Effector CD8-positive, alpha-beta T cell (primary cell): ENCODE measurements at places on chromosomes 6 and 20.
A peak's percentile ranks its signal among the peaks of the same experiment; 100 is the strongest.

DNA sequence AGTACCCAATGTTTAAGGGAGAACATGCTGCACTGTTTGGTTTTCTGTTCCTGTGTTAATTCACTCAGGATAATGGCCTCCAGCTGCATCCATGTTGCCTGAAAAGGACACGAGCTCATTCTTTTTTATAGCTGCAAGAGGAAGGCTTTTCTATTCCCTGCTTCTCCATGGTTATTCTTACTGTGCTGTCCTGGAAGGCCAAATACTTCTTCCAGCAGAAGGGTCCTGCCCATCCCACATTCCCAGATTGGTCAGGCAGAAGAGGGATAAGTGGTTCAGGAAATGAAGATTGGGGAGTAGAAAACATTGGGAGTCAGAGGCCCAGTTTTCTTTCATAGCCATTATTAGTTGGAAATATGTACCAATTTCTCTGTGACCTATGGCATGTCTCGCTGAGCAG lies 122.4 kb downstream of the TCP11 start:
- no peak for DNase-seq

- DNase-seq: no peak
Observed at GRCh38 chr20:47067776-47068175, 173.1 kb downstream of the EYA2 start.

DNA sequence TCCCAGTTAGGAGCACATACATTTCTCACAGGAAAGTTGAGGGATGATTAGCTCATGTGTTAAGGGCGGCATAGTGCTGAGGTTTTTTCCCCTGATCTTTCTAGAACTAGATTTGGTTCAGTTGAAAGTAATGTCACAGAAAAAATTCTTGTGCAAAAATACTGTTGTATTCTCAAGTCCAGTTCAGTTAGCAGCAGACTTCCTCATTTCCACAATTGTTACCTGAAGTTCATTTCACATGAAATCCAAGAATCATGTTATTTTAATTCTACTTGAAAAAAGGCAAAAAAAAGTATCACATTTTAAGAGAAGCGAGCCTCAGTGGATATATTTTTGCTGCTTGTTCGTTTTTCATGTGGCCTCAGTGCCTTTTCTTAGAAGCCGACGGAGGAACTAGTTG lies 227.8 kb downstream of the TMEM242 start:
- DNase-seq: no peak

DNA sequence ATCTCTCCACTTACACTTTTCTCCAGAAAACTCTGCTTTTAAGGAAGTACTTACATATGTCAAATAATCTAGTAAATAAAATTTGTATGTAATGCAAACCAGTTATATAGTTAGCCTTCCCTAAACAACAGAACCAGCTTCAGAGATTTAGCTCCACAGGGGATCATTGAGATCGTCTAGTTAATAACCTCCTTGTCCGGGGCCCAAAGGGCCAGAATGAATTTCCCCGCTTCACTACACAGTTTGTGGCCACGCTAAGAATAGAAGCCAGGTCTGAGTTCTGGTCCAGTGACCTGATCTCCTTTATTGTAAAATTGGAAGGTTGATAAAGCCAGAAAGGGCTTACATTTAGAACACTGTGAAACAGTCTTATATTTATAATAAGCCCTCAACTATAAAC lies 245.2 kb downstream of the TPBG start:
- DNase-seq: no peak

GRCh38 chr20:33859157-33859695 lies 48.1 kb downstream of the CHMP4B start:
- DNase-seq: no peak

GRCh38 chr6:109783250-109783986 lies 92.3 kb downstream of the FIG4 start:
- DNase-seq: no peak

DNA sequence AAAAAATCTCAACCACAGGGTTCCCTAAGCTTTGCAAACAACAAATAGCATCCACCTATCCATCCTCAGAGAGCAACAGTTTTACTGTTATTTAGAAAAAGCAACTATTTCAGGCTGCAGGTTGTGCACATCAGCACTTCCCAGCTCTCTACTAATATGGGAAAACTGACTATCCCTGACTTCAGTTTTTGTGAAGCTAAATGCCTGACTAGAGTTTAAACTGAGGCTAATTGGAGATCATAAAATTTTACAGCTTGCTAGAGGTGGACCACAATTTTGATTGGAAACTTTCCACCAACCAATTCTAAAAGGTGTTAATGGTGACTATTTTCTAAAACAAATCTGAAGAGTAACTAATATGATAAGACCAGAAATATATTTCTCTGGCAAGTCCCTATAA lies 36.9 kb downstream of the HLA-DMB start:
- DNase-seq: no peak

DNA sequence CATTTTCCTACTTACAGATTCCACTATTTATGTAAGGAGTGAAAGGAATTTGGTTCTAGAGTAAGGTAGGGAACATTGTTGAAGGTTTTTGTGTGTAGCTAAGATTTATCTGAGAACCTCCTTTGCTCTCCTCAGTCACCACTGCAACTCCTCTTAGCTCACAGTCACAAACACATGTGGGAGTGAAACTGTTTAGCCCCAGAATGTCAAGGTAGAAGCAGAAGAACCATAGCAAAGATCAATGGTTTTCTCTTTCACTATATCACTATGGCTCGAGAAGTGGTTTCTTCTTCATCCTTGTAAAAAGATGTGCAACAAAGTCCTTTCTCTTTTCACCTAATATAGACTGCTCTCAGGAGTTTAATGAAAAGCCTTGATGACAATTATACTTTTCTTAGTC lies 6.5 kb upstream of the DEFB112 start:
- no peak for DNase-seq

DNA sequence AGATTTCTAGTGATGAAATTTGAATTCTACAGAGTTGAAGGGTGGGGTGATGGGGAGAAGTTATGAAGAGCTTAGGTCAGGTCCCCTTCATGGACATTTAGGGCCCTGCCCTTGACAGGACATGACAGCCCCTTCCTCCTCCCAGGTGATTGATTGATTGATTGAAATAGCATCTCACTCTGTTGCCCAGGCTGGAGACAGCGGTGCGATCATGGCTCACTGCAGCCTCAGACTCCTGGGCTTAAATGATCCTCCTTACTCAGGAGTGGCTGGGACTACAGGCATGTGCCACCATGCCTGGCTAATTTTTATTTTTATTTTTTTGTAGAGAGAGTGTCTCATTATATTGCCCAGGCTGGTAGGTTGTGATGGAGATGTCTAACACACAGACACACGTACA lies 174.0 kb upstream of the RNF24 start:
- DNase-seq: no peak

- no peak for DNase-seq
Observed at GRCh38 chr20:23164176-23164601, 78.1 kb upstream of the CD93 start.

DNA sequence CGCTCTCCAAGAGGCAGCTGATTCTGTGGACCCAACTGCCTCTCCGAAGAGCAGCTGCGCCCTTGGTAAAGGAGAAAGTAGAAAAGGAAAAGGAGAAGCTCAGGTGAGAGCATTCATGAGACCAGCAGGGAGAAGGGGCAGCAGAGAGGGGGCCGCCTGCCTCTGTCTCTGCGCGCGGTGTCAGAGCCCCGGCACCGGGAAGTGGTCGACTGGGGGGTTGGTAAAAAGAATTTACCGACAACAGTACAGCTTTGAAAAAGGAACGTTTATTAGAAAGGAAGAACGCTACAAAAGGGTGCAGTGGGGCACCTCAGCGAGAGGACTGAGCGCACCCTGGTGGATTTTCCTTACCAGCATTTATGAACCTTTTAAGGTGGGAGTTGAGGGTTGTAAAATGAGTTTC lies 61.9 kb downstream of the GPR6 start:
- peak; percentile 13 for DNase-seq

- DNase-seq: no peak
Observed at GRCh38 chr6:64310214-64310613, 674.6 kb downstream of the PHF3 start.

- no peak for DNase-seq
Observed at GRCh38 chr20:33261465-33261864, 21.5 kb upstream of the BPIFB1 start.

DNA sequence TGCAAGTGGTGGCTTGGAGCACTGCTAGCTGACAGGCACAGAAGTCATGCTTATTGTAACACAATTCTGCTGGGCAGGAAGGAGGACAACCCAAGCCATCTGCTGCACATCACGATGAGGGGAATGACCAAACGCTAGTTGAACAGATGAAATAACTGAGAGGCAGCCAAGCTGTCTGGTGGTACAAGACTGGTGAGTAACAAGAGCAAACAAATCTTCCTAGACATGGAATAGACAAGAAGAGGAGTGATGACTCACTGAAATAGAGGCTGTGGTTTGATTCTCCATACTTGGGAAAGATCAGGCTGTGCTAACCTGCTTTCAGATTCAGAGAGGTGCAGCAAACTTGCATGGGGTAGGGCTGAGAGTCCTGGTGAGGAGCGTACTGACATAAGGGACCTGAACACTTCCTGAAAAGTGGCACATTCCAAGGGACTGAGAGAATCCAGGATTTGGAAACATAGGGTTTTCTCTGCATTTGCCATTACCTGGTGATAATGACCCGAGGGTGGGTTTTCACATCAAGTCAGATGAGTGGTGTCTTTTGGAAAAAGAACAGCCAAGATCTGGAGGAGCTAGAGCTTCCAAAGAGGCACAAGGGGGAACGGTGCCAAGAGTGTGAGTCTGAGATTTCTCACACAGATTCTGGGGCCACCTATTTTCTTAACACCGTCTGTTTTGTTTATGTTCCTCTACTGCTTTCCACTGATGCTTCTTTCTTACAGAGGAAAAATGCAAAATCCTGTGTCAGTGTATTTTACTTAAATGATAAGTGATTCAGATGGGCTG lies 60.0 kb downstream of the PRL start:
- DNase-seq: no peak

DNA sequence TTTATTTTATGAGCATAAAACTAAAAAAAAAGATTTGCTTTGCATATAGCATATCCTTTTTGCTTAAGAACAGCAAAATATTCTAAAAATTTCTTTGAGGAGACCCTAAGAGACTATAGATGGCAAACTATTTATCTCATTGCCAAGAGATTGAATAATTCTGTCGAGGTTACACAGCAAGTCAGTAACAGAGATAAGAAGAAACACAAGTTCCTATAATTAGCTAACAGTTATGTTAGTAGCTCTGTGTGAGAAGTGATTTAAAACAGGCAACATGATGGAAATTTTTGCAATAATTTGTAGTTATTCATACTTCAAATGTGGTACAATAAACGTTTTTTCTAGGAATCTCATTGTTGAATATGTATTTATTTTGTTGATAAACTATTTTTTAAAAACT lies 9.1 kb downstream of the LAMA2 start:
- no peak for DNase-seq

GRCh38 chr6:143782481-143782880 lies 60.7 kb upstream of the LTV1 start:
- DNase-seq: no peak
